HCEC 1CT (cell line): ENCODE measurements at places on chromosomes 16 and 17.

DNA sequence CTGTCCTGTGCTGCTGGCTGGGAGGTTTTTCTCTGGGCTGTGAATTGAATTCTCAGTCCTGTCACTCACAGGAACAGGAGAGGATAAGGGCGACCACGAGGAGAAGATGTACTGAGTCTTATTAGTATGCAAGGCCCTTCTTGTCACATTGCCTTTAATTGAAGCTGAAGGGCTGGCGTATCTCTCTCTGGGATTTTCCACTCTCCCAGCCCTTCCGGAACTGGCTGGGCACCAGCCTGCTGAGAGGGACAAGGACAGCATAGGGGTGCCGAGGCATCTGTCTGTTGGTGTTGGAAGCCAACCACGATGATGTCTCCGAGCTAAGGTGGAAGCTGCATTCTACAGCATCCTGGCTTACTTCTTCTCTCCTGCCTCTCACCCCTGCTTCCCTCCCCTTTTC, 33.2 kb downstream of the GPRC5B start:
- DNase-seq = no peak

- DNase-seq = no peak
These were observed 45.5 kb downstream of the TBC1D16 start for GRCh38 chr17:79990051-79990592.

DNA sequence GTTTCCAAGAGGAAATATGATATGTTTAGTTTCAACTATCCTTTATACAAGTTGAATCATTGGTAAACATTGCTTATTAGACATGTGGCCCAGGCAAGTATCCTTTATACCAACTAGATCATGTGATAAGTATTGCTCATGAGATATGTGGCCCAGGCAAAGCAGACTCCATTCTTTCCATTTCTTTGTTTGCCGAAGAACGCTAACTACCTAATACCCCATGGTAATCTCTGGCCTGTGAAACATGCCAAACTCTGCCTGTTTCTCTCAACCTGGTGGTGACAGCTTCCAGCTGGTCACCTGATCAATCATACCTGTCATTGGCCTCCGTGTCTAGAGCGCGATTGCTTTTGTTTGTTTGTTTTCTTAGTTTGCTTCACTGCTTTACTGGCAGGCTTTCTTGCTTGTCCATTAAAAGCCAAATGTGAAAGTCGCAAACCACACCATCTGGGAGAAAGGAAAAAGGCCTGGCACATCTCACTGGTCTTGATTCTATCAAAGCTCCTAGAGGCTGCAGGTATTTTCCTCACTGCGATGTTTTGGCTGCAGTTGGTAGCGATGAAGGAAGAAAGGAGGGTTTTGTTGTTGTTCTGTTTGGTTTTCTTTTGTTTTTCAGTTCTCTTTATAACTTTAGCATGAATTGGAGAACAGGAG, 686.2 kb downstream of the KCNJ2 start:
- peak; percentile 83 for DNase-seq

- no peak for DNase-seq
These were observed 69.8 kb upstream of the RPH3AL start for GRCh38 chr17:422196-422930.

- no peak for DNase-seq
These were observed 10.5 kb downstream of the NUFIP2 start for GRCh38 chr17:29283496-29283895.

GRCh38 chr17:43914451-43914850, 7.1 kb upstream of the MPP2 start:
- no peak for DNase-seq

- no peak for DNase-seq
These were observed 39.7 kb upstream of the ALDH3A1 start for GRCh38 chr17:19787733-19788357.

GRCh38 chr17:38334480-38335364, 9.0 kb downstream of the GPR179 start:
- DNase-seq = no peak

DNA sequence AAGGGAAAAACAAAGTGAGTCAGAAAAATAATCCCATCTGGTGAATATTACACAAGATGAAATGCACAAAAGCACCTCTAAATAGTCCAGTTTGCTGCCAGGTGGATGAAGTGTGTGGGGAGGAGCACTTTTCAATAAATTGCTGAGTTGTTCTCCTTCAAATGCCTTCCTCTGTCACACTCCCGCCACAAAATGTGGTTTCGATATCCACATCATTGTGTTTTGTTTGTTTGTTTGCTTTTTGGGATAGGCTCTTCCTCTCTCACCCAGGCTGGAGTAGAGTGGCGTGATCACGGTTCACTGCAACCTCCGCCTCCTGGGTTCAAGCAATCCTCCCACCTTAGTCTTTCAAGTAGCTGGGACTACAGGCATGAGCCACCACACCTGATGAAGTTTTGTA, 24.6 kb upstream of the SHISA9 start:
- DNase-seq = no peak

GRCh38 chr16:21097151-21097550, 53.5 kb downstream of the DNAH3 start:
- DNase-seq = peak; percentile 69

- DNase-seq = no peak
These were observed 22.3 kb upstream of the TIMP2 start for GRCh38 chr17:78947235-78948149.

GRCh38 chr16:19882186-19882585, 2.5 kb downstream of the GPRC5B start:
- no peak for DNase-seq

DNA sequence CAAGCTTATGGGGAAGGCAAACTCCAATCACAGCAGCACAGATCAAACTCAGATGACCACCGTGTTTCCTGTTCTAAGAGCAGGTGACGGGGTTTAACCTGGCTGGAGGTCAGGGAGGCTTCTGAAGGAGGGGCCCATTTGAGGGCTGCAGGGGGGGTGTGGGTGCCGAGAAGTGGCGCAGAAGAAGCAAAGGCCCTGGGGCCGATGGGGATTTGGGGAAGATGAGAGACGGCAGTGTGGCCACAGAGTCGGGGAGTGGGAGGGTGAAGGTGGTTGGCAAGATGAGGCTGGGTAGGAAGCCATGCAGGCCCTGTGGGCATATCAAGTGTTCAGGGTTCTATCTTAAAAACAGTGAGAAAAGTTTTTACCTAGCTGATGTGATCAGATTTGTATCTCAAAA, 122.9 kb downstream of the CLEC16A start:
- no peak for DNase-seq

DNA sequence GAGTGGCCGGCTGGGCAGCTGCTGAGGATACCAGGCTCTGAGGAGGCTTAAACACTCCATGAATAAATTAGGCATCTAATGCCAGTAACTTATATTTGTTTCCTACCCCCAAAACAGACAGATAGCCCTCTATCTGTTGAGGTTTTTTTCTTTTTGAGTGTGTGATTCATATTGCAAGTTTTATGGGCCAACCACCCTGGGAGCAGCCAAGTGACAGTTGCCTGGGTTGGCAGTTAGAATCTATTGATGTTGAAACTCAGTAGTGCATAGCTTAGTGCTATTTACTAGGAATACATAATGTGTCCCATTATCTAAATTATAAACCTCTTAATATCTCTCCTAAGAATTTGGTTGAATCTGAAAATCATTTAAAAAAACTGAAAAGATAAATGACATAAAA, 397.4 kb downstream of the CA10 start:
- DNase-seq = no peak

DNA sequence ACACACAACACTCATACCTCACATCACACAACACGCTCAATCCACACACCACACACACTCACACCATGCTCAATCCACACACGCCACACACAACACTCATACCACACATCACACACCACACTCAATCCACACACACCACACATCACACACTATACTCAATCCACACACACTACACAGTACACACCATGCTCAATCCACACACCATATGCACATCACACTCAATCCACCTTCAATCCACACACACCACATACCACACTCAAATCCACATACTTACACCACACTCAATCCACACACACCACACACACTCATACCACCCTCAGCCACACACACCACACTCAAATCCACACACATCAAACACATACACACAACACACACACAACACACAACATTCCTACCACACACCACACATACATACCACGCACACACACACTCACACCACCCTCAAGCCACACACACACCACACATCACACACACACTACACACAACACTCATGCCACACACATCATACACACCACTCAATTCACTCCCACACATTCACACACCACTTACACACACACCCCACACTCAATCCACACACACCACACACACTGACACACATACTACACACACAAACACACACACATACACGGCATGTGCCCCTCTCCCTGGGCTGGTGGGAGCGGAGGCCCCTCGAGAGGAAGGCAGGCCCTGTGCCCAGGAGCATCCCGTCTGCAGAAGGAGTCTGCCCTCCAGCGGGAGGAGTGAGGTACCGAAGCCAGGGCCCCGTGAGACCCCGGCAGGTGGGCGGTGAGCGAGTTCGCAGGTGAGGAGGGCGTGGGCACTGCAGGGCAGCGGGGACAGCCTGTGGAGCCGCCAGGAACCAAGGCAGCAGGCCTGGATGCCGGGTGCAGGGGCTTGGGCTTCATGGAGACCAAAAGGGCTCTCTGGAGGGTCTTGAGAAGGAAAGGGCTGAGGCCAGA, 33.1 kb upstream of the RPTOR start:
- no peak for DNase-seq
